ENCODE measurements at places on chromosomes 2 and 18.

- no peak for DNase-seq
Observed at GRCh38 chr2:3636586-3637310, 21.3 kb upstream of the ALLC start.

DNA sequence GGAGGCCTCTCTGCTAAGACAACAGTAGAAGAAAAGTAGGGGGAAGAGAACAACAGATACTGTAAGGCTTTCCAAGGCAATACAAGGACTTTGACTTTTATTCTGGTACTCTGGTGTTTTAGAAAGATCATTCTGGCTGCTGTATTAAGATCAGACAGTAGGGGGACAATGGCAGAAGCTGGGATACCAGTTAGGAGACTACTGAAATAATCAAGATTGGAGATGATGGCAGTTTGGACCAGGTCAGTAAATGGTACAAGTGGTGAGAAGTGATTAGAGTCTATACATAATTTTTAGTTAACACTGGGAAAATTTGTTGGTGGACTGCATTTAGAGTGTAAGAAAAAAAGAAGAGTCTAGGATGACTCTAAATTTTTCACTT lies 139.7 kb downstream of the ROCK1 start:
- no peak for DNase-seq

- no peak for DNase-seq
Observed at GRCh38 chr2:180614776-180615175, 365.6 kb upstream of the UBE2E3 start.

DNA sequence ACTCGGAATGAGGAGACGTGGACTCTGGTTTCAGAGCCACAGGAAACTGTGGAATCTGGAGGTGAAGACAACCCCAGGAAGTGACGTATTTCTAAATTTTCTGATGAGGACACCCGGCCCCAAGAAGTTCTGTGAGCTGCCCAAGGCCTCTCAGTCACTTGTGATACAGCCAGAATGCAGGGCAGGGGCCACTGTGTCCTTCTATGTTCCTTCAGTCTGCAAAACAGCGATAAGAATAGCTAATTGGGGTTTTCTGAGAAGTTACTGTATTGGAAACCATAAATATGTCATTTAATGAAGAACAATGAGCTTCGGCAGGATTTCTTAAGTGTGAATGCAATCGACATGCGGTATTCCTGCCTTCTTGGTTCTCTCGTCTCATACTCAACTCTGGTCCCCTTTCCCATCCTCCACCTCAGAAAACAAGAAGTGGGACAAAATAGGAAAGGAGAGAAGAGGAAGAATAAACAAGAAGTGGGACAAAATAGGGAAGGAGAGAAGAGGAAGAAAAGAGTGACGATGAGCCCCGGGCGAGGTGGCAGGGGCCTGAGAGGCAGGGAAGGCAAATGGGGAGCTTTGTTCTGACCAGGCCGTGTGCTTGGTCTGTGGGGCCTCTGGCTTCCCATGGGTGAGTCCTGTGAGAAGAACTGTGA lies 282.0 kb upstream of the REV1 start:
- no peak for DNase-seq

DNA sequence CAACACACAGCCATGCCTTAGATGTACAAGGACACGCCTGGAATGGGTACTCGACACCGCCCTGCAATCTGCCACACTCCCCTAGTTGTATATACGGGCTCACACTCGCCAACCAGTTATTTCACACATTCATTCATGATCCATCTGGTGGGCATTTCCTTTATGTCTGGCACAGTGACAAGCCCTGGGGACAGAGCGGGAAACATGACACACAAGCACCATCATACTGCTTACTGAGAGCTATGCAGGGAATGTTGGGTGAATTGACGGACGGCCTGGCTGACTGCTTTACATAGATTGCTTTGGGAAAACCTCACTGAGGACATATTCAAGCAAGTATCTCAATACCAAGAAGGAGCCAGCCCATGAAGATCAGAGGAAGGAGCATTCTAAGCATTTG lies 448.0 kb upstream of the SPRED2 start:
- DNase-seq, result no peak

GRCh38 chr2:177334940-177335543 lies 57.5 kb upstream of the AGPS start:
- DNase-seq, result no peak

- DNase-seq, result no peak
Observed at GRCh38 chr2:14628901-14629300, 3.6 kb upstream of the LRATD1 start.

DNA sequence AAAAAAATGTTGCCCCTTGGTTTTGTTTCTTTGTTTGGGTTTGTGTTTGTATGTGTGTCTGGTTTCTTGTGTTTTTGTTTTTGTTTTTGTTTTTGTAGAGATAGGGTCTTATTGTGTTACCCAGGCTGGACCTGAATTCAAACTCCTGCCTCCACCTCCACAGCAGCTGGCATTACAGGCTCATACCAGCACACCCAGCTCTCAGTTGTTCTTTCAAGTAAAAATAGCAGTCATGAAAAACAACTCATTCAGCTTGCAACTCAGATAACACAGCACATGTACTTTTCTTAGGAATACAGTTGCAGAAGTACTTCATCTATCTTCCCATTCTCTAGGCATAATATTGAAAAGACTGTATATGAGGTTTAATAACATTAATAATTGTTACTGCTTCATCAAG lies 37.0 kb downstream of the ZC3H8 start:
- DNase-seq, result no peak

DNA sequence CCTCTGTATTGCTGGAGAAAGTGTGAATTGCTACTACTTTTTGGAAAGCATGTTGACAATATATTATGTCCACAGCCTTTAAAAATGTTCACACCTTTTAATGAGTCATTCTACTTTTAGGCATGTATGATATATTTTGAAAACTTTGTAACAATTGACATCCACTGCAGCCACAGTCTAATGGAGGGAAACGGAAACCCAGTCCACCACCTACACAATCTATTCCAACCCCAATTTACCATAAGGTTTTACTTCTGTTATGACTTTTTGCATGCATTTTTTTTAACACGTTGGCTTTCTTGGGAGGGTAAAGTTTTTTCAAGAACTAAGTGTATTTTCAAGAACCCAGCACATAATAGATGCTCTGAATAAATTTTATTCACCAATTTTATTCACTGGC lies 38.5 kb upstream of the ATP8B1 start:
- DNase-seq, result no peak

- no peak for DNase-seq
Observed at GRCh38 chr2:199602896-199603717, 145.4 kb upstream of the SATB2 start.

- DNase-seq, result no peak
Observed at GRCh38 chr2:26540961-26541360, 63.0 kb upstream of the OTOF start.

DNA sequence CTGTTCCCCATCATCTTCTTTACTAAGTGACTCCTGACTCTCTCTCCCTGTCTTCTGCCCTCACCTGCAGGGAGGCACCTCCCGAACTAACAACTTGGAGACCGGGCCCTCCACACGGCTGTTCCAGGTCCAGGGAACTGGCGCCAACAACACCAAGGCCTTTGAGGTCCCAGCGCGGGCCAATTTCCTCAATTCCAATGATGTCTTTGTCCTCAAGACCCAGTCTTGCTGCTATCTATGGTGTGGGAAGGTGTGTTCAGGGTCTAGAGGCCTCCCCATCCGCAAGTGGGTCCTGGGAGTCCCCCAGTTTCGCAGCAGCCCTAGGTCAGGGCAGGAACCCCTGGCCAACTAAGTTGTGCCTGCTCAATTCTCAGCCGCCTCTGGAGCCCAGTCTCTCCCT lies 15.5 kb downstream of the VIL1 start:
- no peak for DNase-seq

GRCh38 chr2:215870986-215871385 lies 142.4 kb downstream of the MREG start:
- no peak for DNase-seq
